Cortex of kidney (tissue), 1 donor: ENCODE measurements at places on chromosomes 7 and 10.

GRCh38 chr7:131196803-131197202 lies 130.9 kb upstream of the MKLN1 start:
- no peak for DNase-seq

DNA sequence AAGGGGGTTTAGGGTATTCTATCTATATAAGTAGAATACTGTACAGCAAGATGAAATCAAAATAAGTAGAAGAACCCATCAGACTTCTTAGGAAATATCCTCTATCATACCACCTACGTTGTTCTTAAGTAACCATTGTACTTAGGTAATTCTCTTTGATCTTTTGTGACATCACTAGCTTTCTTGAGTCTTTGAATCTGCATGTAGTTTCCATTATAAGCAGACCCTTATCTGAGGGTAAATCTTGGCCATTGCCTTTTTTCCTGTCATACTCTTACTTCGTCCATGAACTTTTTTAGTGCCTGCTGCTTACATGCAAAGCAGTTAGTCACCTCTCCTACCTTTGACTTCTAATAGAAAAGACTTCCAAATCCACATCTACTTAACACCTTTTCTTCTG lies 49.0 kb downstream of the WAC start:
- DNase-seq, result no peak

DNA sequence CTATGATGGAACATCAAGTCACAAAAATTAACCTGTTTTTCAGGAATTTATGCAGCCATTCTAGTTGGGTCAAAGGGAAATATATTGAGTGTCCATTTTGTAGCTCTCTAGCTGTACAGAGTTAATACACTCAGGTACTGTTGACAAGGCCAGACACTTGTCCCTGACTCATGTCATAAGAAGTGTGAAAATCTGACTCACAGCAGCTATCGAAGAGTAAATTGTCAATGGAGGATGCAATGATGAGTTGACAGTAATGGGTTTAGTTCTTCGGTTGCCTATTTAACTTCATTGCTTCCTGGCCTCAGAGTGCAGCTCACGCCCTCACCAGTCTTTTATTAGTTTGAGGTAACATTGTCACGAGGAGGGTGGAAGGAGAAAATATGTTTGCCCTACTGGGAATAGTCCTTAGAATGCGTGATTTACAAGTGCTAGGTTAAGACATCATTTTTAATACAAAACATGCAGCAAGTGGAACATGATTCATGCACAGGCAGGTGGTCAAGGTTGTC lies 255.1 kb downstream of the XPNPEP1 start:
- no peak for DNase-seq

- no peak for DNase-seq
These were observed 896 bp upstream of the MYL7 start for GRCh38 chr7:44142028-44142427.

DNA sequence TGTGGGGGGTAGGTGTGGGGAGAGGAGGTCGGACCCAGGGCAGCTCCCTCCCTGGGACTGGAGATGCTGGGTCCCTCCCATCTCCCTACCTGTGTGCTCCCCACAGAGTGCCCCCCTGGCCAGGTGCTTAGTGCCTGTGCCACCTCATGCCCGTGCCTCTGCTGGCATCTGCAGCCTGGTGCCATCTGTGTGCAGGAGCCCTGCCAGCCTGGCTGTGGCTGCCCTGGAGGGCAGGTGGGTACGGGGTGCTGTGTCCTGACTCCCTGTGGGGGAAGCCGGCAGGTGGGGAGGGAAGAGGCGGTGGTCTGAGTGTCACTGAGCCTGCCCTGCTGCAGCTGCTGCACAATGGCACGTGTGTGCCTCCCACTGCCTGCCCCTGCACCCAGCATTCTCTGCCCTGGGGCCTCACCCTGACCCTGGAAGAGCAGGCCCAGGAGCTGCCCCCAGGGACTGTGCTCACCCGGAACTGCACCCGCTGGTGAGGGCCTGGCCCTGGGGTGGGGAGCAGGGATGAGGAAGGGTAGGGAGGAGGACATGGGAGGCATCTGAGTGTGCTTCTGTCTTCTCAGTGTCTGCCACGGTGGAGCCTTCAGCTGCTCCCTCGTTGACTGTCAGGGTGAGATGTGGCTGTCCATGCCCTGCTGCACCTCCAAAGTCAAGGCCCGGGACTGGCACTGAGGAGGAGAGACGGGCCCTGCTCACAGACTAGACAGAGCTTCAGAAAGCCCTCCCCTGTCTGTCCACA lies 11.7 kb upstream of the ZNF862 start:
- no peak for DNase-seq

DNA sequence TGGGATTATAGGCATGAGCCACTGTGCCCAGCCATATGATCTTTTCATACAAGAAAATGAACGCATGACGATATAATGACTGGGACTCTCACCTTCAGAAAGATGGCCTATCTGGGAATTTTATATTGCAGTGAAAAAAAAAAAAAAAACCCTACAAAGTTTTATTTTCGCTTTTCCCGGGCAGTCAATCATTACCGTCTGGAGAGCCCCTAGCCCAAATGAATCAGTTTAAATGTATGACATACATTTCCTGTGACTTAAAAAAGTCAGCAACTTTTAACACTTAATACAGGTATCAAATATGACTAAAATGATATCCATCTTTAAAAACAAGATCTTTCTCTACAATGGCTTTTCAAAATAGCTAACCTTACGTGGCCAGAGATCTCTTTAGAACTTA lies 48.2 kb upstream of the NMT2 start:
- no peak for DNase-seq

GRCh38 chr10:62471711-62472110 lies 97.5 kb downstream of the ZNF365 start:
- no peak for DNase-seq

- DNase-seq, result no peak
These were observed 73.0 kb downstream of the PLXDC2 start for GRCh38 chr10:19889256-19889655.

DNA sequence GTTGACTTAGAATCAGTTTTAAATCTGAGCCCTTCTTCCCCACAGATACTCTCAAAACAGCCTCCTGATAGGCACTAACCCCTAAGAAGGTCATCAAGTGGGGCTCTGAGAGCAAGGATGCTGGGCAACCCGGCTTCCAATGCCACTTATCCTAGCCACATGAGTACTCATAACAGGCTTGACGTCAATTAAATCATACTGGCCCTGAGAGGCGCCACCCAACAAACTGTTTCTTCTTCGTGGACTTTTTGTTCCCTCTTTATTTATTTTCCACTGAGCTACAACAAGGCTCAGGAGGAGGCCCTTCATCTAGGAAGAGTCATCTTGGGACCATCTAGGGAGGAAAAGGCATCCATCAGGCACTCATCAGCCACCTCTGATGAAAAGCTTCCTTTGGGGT lies 255.9 kb downstream of the KCNMA1 start:
- DNase-seq, result no peak
